ENCODE measurements at places on chromosomes 1 and 21.

DNA sequence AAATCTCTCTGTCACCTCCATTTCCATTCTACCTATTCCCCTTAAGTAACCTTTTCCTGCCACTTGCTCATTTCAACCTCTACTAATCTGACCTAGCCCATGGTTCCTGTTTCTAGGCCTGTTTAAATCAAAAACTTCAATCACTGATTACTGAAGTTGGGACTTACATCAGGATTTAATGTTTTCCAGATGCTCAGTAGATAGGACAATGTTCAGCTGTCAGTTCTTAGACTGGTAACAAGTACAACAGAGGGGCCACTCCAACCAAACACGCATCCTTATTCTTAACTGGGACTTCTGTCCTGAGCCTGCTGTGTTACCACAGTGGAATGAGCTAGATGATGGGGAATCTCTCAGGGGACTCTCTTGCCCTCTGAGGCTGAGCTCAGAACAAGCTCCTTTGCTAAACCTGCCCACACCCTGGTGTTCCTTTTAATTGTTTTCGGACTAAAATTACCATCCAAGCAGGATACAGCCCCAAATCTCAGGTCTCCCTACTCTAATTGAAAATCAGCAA lies 974.6 kb downstream of the TTLL7 start:
- DNase-seq = no peak

GRCh38 chr1:13642306-13643004 lies 57.5 kb upstream of the PRDM2 start:
- DNase-seq = no peak

- no peak for DNase-seq
These were observed 422.6 kb downstream of the AMY1C start for GRCh38 chr1:104172243-104172681.

DNA sequence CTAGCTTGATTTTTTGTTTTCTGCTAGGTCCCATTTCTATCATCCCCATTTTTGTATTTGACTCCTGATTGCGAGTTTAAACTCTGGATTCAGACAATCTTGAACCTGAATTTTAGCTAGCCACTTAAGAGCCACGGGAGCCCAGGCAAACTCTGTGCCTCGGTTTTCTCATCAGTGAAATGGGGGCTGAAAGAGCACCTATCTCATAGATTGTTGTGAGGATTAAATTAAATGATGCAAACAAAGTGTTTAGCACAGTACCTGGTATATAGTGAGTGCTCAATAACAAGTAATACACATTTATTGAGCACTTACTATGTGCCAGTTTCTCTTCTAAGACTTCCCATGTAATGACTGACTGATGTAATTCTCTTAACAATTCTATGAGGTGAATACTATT lies 158.1 kb upstream of the POU3F1 start:
- no peak for DNase-seq

- DNase-seq = no peak
These were observed 50.9 kb downstream of the TARBP1 start for GRCh38 chr1:234427950-234428646.

DNA sequence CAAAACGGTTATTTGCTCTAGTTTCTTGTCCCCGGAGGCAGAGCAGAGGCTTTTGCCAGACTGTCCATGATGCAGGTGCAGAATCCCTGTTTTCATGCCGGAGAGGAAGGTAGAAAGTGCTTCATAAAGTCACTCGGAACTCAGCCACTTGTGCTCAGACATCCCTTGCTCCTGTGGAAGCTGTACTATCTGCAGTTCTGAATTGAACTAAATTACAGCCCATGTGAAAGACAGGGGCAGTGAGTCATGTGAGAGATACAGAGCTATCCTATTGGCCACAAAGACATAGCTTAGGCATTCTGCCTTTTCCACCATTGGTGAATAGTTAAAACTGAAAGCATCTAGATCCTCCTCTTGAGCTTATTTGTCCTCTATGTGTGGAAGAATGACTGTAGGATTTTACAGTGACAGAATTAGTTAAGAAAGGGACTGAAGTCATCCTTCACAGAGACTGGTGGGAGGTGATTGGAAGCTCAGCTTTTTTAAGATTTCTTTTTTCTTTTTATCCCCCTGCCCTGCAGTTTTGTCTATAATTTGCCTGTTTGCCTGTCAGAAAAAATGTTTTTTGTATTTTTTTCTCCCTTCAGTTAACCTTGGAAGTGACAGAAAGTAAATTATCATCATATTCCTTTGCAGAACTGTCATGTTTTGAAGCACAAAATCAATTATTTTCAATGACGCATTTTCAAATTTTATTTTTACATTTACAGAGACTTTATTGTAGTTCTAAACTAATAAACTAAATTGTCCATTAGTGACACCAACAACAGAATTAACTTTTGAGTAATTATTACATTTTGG lies 298.6 kb downstream of the PTPRC start:
- DNase-seq = peak; percentile 94

DNA sequence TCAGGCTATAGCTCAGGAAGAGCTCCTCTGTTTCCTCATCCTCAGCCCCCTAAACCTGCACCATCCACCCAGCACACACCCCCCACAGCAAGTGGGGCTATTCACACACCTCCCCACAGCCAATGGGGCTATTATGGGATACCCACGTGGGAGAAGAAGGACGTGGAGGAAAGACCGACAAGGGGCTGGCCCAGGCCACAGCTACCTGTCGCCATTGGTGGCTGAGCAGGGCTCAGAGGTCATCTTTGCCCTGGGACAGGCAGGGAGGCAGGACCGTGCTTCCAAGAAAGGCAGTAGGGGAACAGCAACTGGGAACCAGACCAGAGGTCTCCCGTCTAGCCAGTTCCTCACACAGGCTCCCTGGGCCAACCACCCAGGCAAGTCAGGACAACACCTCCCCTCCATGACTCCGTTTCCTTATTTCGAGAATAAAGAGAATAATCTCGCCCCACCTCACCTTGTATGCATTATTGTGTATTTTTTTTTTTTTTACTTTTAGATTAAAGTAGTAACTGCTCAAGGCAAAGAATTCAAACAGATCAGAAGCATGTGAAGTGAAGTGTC lies 92.3 kb upstream of the TARDBP start:
- no peak for DNase-seq

- no peak for DNase-seq
These were observed 1.1 kb upstream of the OBSCN start for GRCh38 chr1:228206582-228207351.

DNA sequence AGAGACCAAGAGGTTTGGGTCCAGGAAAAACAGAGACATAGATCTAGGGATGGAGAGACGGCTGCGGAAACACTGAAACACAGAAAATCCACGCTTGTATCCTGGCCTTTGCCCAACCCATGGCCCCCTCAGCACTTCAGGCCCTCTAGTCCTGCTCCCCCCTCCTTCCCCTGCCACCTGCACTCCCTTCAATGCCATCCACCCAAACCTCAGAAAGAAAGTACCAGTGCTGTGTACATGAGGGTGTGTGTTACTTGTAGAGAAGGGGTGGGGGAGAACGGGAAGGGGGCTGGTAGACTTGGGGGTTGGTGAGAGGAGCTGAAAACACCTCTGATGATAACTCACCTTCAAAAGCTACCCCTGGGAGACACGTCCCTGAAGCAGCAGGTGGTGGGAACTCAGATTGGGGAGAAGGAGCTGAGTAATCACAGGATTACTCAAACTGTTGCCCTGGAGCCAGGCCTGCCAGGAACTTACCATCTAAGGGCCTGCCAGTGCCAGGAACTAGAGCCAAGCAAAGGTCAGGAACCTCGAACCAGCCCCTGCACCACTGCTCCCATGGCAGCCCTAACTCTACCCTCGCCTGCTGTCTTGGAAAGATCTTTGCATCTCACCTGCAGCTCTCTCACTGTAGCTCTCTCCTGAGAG lies 11.5 kb downstream of the RORC start:
- no peak for DNase-seq

DNA sequence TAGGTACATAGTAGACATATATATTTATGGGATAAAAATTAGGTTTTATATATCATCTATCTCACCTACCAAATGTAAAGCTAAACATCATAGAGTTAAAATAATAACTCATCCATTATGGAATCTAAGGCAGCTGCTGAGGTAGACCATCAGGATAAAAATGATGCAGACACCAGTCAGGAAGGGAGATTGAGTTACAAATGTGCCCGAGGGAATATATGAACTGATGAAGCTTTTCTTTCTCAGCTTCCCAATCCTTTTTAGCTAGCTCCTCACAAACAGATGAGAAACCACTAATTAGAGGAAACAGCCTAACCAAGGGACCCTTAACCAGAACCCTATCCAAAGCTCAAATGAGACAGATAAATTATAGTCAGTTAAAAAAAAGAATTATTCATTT lies 20.9 kb downstream of the TTLL7 start:
- DNase-seq = no peak

DNA sequence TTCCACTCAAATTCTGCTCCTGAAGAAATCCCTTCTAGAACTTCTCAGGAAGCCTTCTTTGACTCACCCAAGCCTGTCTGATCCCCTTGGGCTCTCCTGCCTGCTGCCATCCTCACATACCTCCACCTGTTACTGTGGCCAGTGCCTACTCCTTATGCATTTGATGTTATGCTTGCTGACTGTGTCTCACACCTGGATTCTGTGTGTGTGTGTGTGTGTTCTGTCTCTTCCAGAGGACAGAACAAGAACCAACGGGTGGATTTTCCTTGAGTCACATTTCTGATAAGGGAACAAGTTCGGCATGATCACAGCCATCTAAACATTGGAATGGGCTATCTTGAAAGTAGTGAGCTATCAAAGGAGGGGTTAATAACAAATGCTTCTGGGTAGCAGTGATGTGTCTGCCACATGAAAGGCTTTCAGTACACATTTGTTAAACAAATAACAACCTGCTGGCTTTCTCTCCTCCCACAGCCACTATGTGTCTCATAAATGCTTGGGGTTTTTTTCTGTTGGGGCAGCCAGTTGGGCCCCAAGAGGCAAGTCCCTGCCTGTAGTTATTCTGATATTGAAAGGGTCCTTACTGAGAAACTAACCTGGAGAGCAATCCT lies 8.9 kb upstream of the GPR37L1 start:
- DNase-seq = peak; percentile 64

DNA sequence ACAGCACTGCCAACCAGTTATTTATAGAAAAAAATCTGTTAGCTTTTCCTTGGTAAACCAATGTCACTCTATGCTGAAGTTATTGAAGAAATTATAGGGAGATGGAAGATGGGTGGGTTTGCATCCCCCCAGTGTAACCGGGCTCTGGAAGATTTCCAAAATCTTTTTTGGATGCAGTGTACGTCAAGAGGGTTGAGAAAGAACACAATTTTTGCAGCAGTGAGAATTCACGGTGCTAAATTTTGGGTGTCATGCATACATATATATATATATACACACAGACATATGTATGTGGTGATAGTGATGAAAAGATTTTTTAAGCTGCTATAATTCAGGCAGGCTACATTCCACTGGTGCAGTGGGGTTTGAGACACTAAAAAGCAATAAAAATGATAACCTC lies 91.4 kb upstream of the MAGI3 start:
- no peak for DNase-seq

- DNase-seq = no peak
These were observed 492.2 kb upstream of the PKN2 start for GRCh38 chr1:88191917-88192316.

DNA sequence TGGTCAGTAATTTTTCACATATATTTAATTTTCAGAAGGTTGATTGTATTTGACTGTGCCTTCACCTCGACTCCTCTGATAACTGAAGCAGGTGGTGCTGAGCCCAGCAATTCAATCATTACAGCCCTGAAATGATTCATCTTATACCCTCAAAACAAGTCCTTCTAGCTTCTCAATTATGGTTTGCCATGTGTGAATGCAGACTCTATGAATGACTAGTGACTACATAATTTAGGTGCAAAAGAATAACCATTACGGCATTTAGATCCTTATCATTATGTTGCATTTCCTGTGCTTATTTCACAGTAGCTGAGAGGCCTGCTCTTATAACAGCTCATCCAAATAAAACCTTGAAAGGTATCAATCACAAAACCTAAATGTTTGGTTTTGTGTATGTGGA lies 54.0 kb upstream of the COL11A1 start:
- DNase-seq = no peak

DNA sequence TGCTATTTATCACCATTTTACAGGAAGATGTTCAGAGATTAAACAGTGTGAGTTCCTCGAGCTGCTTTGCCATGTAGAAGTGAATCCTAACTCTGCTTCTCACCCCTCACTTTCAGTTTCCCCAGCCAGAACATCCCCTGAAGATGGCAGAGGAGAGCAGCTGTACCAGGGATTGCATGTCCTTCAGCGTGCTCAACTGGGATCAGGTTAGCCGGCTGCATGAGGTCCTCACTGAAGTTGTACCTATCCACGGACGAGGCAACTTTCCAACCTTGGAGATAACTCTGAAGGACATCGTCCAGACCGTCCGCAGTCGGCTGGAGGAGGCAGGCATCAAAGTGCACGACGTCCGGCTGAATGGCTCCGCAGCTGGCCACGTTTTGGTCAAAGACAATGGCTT lies 16.9 kb downstream of the TENT5C start:
- no peak for DNase-seq

DNA sequence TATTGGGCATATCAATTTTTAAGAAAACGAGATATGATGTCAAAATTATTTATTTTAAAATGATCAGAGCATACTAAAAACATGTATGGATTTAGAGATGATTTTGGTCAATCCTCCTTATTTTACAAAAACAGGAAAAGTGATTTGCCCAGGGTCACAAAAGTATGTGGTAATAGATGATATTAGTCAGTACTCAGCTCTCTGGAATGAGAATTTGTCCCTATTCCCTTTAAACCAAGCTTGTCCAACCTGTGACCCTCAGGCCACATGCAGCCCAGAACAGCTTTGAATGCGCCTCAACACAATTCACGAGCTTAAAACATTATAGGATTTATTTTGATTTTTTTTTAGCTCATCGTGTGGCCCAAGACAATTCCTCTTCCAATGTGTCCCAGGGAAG lies 104.7 kb downstream of the AKT3 start:
- DNase-seq = no peak

DNA sequence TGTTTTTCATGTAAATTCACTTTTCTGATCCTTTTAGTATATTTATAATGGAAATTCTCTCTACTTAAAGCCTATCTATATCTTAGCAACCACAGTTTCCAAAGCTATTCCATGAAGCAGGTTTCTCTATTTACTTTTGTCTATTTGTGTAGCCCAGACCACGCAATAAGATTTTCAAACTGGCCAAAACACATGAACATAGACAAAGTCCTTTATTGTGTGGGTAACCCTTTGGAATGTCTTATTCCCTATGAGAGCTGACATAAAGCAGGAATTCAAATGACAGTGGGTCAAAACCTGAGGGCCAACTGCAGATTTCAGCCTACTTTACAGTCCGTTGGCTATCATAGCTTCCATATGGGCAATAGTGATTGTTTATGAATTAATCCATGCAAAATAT lies 252.6 kb downstream of the LTN1 start:
- DNase-seq = no peak

Measured in stomach (tissue), 19 donors.